Heart left ventricle (tissue), 16 donors: ENCODE measurements at places on chromosomes 1 and 21.

- DNase-seq: no peak
Observed at GRCh38 chr1:21287905-21288514, 2.3 kb downstream of the ECE1 start.

DNA sequence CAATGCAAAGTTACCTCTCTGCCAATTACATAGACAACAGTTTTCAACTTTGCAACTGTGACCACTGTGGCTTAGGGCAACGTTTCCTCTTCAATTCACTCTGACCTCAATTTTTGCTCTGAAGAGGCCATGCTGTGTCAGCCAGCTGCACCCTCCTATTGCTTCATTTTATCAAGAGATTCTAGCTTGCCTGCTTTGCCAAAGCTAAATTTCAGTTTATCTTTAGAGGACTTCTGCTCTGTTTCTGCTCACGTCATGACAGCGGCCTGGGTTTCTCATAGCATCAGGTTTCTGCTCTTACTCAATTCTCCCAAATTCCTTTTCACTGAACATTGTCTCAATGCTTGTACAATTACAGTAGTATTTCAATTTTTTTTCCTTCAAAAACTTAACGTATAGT is 154.6 kb downstream of the PLA2G4A start:
- DNase-seq: no peak

- DNase-seq: no peak
Observed at GRCh38 chr1:33032126-33032869, 4.4 kb downstream of the AK2 start.

GRCh38 chr1:225299624-225300023 is 128.2 kb downstream of the LBR start:
- DNase-seq: no peak

- no peak for DNase-seq
Observed at GRCh38 chr1:157202331-157202730, 64.1 kb upstream of the ETV3 start.
